Substantia nigra (tissue), 51 donors: ENCODE measurements at places on chromosomes 1 and 21.

DNA sequence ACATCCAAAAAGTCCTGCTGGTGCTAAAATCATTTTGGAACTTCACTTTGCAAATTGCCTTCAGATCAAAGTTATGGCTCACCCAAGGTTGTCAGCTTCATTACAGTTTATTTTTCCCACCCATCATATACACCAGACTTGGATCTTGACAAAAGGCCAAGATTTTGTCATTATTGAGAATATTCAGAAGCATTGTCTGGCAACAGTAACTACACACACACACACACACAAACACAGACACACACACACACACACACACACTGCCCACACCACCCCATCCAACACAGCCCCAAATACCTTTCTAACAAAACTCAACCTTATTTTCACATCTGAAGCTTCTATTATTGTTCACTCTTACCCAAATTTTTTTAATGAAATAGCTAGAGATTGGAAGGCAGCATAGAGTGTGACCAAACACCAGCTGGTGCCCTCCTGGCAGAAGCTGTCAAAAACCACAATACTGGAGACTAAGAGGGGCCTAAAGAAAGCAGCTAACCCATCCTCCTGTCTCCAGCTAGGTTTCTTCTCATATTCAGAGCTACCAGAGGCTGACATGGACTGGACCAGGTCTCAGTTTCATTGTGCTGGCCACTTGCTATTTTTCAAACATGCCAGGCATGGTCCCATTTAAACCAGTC lies 139.1 kb upstream of the ZC3H11B start:
- no peak for DNase-seq

DNA sequence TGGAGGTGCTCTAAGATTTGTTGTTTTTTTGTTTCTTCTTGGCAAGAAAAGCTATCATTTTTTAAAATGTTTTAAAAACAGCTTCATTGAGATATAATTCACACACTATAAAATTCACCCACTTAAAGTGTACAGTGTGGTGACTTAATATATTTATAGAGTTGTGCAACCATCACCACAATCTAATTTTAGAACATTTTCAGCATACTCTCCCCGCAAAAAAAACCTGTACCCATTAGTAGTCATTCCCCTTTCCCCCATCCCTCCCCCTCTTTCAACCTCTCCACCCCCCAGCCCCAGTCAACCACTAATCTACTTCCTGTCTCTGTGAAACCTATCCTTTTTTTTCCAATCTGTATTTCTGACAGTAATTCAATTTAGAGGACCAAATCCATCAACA lies 30.6 kb downstream of the ZC3H11B start:
- no peak for DNase-seq

GRCh38 chr1:168789501-168789900 lies 60.5 kb upstream of the DPT start:
- no peak for DNase-seq

- no peak for DNase-seq
These were observed 87.1 kb upstream of the COL6A1 start for GRCh38 chr21:45894450-45894825.

- DNase-seq = no peak
These were observed 58.9 kb downstream of the LHX4 start for GRCh38 chr1:180288940-180289339.

DNA sequence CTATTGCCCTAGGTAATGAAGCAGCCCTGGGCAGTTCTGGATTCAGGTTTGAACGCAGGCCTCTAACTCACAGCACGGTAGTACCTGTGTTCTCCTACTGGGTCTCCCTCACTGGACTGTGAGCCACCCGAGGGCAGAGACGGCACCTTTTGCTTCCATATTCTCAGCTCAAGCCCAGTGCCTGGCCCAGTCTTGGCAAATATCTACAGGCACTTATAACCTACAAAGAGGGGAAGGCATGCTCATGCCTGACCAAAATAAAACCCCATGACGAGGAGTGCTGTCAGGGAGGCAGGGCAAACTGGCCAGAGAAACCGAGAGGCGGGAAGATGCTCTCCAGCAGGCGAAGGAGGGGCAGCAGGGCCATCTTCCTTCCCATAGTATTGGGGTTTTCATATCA lies 91.1 kb downstream of the DDX20 start:
- DNase-seq = no peak

DNA sequence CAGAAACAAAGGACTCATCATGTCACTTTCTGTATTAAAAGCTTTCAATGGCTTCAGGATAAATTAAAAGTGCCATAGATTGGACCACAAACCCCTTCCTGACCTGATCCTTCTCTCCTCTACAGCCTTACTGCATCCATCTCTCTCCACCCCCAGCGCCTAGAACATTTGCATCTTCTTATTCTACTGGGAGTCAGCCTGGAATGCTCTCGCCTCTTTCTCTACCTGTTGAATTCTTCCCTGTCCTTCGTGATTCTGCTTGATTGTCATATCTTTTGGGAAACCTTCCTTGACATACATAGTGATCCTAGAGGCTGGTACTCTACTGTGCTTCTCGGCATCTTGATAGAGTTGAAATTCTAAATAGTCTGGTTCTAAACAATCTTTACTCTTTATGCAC lies 332.0 kb upstream of the PBX1 start:
- DNase-seq = no peak

DNA sequence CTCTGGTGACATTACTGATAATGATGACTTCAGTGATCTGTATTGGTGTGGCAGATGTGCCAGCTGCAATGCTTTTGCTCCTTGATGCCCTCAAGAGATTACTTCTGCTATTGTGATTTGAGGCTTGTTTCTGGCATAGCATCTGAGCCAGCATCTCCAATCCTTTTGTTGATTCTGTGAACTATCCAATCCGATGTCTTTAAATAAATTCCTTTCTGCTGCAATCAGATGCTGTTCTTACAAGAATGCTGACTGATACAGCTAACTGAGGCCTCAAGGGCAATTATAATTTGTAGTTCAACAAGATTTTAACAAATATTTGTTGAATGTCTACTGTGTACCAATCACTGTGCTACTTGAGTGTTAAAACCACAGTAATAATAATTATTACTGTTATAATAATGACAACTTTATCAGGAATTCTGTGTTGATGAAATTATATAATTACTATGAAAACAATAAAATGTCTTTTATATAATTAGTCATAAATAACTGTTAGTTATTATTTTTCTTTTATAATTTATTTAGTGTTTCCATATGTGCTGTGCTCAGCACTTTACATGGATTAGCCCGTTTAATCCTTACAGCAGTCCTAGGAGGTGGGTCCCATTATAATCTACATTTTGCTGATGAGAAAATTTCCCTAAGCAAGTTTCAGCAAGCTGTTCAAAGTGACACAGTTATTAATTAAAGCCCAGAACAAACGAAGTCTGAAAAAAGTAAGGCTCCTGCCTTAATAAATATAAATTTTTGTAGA lies 308.2 kb downstream of the BRINP3 start:
- DNase-seq = no peak

GRCh38 chr1:157566484-157567300 lies 14.4 kb upstream of the FCRL5 start:
- DNase-seq = no peak

- no peak for DNase-seq
These were observed 4.4 kb downstream of the RASAL2 start for GRCh38 chr1:178098262-178098661.

GRCh38 chr1:231278100-231278790 lies 37.2 kb downstream of the GNPAT start:
- DNase-seq = no peak

- DNase-seq = peak; percentile 85
These were observed at the start of gene DVL1 for GRCh38 chr1:1349256-1350012. TSS of gene DVL1 (minus strand) at chr1:1349418. CDS start at chr1:1349065, 353 bp downstream.

- DNase-seq = no peak
These were observed 206.3 kb upstream of the KCTD3 start for GRCh38 chr1:215360758-215361157.

DNA sequence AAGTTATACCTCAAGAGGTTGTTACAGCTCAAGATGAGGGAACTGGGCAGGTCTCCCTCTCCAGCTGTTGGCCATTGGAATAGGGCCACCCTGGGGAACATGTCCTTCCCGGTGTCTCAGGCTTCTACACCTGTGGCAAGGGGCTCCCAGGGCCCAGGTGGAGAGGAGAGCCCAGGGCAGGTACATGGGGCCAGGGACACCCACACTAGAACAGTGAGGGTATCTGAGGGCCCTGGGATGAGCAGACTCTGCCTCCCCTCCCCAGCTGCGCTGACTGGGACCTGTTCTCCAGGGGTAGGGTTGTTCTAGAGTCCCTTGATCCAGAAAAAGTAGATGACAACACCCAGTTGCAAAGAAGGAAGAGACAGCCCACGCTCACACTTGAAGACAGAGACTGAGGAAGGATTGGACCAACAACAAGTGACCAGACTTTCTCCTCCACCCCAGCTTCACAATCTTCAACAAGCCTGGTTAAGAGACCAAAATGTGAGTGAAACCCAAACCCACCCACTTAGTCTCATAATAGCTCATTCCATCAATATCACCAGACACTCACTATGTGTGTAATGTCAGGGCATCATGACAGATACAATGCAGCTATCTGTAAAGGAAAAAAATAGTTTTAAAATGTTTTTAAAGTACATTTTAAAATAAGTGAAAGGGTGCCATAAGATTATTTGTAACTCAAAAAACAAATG lies 439.3 kb downstream of the NPHP4 start:
- no peak for DNase-seq

GRCh38 chr1:21537511-21537931 lies 28.3 kb downstream of the ALPL start:
- DNase-seq = no peak

GRCh38 chr1:210441028-210441427 lies 112.3 kb downstream of the HHAT start:
- DNase-seq = no peak

- DNase-seq = no peak
These were observed 290.4 kb upstream of the POU3F1 start for GRCh38 chr1:38336961-38337360.

DNA sequence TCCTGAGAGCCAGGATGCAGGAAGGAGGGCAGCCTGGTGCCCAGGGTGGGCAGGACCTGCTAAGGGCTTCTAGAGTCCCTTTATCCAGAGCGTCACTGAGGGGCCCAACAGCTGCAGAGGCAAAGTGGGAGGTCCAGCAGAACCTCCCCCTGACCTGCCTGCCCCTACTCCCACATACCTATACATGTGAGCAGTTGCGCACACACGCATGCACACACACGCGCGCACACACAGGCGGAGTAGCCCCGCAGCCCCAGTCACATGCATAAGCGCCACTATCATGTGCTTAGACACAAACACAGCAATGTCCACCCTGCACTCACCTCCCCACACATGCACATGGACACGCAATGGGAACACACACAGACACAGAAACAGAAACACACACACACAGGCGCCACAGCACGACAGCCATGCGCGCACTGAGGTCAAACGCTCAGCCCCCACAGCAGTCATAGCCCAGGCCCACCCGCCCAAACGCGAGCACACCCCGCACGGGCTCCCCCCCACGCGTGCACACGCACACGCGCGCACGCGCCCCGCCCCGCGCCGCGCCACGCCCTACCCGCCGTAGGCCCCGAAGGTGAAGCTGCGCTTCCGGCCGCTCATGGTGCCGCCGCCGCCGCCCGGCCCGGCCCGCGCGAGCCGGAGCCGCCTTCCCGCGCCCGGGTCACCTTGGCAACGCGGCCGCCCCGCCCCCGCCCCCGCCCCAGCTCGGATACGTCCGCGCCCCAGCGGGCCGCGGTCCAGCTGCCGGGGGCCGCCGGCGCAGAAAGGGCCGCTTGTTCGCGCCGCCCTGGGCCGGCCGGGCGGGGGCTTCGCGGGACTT lies 17.7 kb downstream of the RAP1GAP start:
- DNase-seq = peak; percentile 56

DNA sequence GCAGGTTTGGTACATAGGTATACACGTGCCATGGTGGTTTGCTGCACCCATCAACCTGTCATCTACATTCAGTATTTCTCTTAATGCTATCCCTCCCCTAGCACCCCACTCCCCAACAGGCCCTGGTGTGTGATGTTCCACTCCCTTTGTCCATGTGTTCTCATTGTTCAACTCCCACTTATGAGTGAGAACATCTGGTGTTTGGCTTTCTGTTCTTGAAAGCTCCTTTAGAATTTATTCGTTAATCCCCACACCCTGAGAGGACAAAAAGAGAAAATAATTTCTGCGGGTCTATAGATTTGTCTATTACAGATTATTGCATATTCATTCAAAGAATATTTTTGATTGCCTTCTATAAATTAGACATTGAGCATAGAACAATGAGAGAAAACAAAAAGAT lies 455.5 kb downstream of the PLPP3 start:
- DNase-seq = no peak

GRCh38 chr1:89051300-89051954 lies 13.6 kb downstream of the GBP1 start:
- no peak for DNase-seq

DNA sequence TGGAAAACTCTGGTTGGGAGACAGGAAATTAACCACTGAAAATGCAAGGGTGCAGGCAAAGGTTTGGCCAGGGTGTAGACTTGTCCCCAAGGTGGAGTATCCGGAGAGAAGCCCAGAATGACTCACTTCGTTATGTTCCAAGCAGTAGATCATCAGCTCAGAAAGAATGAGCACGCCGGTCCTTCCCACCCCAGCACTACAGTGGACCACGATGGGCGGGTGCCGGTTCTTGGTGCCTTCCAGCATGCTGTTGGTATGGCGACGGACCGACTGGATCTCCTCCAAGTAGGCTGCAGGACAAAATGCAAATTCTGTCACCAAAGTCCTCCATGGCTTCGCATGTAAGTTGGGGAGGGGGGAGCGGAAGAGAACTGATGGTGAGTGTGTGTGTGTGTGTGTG lies 83.4 kb downstream of the SMYD2 start:
- DNase-seq = no peak

- DNase-seq = no peak
These were observed 103.9 kb downstream of the ADGRL4 start for GRCh38 chr1:78902641-78903040.

DNA sequence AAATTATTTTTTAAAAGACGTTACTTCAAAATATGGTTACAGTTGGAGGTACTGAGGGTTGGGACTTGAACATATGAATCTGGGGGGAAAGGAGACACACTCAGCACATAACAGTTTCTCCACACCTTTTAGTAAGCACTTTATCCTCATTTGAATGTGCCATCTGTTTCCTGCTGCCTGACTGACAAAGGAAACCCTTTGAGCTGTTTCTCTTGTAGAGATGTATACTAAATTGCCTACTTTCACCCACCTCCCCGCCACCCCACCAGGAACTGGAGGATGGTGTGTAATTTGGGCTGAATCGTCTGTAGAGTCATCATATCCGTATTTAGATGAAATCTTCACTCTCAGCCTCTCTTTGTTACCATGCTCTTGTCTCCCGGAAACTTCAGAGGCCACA lies 108.1 kb downstream of the KAZN start:
- no peak for DNase-seq

DNA sequence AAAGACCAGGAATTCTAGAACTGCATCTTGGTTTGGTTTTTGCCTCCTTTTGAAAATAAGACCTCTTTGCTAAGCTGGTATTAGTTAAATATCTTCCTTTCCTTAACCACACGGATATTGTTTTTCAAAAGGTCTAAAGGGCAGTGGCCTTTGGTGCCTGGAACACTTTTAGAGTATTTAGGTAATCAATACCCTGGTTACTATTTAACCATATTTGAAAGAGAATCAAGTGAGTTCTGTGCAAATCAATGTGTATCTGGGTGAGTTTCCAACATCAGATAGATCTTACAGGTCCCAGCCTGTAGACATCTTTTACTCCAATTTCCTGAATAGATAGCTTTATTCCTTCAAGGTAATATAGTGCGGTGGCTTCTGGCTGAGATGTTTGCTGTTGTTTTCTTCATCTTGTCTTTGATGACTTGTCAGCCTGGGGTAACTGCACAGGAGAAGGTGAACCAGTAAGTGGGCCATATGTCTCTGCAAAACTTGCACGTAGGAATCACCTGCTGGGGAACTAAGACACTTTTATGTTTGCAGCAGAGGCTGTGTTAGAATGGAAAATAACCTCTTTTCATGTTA lies at the start of gene C8A:
Gene C8A, plus strand, starts transcription at position 277 of the 579 bp plus-strand sequence. Its CDS starts 105 bp downstream, at position 382.
- no peak for DNase-seq
